ENCODE measurements at places on chromosomes 16 and 17. TPM values are rescaled to one million over a fixed set of nuclear protein-coding genes. Genes with fewer than 3 reads are reported as not detected.
A peak's percentile ranks its signal among the peaks of the same experiment; 100 is the strongest.

- DNase-seq: no peak
These were observed 72.6 kb downstream of the LMF1 start for GRCh38 chr16:898216-898615.

DNA sequence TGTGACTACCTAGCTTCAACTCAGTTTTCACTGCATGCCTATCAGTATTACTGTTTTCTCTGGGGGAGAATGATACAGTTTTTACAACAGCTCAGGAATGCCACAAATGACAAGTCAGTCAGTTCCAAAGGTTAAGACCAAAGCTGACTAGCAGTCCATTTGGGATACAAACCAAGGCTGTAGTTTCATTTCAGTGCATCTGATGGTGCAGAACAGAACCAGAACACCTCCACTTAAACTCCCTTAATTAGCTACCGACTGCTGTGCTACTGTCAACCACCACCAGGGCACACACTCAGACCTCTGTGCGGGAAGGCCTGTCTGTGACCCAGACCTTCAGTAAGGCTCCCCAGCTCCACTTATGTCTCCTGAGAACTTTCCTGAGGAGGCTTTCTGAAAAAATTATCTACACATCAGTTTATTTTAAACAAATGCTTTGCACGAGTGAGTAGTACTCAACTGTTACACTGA is 20.4 kb downstream of the NFE2L1 start:
- DNase-seq: peak; percentile 58

TRIM72 gene
- not detected for total RNA-seq

NHLRC4 gene
- total RNA-seq: 3.2 TPM

TSR1 gene
- 45.8 TPM for total RNA-seq

DNA sequence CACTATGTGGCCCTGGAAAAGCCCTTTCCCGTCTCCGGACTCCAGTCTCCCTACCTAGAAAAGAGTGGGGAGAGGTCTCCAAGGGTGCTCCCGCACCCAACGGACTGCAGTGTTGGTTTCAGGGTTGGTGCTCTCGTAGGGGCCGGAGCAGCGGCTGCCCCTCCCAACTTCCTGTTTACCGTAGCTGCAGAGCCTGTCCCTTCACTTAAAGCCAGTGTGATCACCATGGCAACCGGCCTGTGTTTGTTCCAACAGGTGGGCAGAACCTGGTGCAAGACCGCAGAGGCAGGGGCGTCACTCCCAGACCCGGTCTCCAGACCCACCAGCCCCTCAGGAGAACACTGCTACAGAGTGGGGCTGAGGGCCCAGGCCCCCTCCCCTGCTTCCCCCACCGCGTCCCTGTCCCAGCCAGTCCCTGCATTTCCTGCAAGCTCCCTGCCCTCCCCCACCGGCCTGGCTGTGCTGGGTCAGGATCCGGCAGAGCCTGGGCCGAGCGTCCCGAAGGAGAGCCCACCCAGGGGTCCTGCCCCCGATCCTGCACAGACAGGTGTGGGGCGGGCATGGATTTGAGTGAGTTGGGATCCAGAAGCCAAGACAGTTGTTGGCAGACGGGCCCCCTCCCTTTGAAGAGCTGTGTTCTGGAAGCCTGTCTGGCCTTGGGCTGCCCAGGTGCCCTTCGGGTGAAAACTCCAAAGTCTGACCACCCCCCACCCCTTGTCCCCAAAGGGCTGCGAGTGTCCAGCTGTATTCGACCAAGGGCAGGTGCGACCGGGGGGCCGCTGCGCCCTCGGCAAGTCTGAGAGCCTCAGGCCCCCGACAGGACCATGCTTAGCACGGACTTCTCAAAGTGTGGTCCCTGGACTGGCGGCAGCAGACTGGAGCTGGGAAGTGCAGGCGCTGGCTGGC is 1.5 kb upstream of the BAIAP3 start:
- peak; percentile 73 for DNase-seq

CACNG3 gene
- not detected for total RNA-seq

- no peak for DNase-seq
These were observed 108.1 kb downstream of the SOCS1 start for GRCh38 chr16:11147754-11148444.

DNA sequence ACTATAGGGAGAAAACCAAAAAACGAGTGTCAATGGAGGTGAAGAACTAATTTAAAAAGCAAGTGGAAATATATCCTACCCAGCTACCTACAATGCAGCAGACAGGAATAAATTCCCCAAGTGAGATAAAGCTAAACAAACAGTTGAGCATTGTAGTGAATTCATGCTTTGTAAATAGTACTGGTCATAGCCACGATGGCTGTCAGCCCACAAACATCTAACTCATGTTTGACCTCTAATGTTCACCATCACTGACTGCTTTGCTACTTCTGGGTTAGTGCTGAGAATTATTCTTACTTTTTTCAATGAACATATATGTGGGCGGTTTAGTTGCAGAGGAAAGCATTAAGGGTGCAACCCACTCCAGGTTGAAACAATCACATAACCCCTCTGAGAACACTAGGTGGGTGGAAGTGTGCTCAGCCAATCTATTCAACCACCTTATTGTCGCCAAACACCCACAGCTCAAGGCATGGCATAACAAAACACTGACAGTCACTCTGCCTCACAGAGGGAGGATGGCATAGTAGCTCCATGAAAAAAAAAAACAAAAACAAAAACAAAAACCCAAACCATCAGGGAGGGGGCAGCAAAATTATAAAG is 264.1 kb downstream of the ZFHX3 start:
- peak; percentile 11 for DNase-seq

Measured in fibroblast of villous mesenchyme (primary cell).